ENCODE measurements at places on chromosomes 4 and X.

- DNase-seq: no peak
Measured at GRCh38 chr4:90816754-90817153, 689.6 kb downstream of the CCSER1 start.

- DNase-seq: no peak
Measured at GRCh38 chrX:2863646-2864045, 34.9 kb downstream of the GYG2 start.

DNA sequence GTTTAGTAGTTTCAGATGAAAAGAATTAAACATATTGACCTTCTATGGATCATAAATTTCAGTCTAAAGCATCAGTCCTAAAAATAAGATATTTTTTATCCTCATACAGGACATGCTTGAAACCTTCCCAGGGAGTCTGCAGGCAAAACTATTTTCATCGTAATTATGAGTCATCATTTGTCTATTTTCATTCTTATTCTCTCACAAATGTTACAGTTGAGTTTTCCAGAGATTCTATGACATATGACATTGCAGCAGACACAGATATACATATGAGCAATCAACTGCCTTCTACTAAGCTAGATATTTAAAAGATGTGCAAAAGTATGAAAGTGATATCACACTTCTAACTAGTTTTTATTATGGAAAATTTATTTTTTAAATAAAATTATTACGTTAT, 398.0 kb downstream of the MAGEB5 start:
- DNase-seq: no peak

- DNase-seq: no peak
Measured at GRCh38 chr4:139085141-139085540, 69.6 kb downstream of the NOCT start.

DNA sequence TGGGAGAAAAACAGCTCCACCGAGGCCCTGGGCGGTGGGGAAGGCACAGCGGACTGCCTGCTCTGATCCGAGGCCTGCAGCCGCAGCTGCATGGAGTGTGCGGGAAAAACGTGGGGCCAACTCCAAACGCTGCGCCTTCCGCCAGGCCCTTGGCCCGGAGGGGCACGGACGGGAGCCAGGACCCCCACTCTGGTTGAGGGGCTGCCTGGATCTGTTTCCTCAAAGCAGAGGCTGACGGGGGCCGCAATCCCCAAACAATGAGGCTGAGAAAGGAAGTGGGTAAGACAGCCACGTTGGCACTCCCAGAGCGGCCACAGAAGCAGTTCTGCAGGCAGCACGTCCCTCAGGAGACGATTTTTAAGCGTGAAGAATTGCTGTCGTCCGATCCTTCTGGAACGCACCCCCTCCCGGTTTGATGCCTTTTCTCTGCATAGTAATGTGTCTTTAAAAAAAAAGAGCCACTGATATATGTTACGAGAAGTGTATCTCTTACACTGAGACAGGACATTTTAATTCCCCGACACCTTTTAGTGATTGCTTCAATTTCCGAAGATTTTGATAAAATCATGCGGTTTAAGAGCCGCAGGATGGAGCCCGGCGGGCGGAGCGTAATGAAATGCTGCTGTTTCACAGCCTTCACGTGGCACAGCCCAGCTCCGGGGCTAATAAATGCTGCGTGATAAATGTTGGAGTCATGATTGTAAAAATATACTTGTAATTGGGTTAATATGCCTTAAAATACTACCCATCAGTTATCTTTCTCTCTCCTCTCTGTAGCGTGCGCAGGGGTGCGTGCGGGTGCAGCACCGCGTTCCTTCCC, 85.7 kb downstream of the FAM53A start:
- DNase-seq: no peak

- DNase-seq: no peak
Measured at GRCh38 chrX:15376956-15377355, 7.3 kb downstream of the VEGFD start.

DNA sequence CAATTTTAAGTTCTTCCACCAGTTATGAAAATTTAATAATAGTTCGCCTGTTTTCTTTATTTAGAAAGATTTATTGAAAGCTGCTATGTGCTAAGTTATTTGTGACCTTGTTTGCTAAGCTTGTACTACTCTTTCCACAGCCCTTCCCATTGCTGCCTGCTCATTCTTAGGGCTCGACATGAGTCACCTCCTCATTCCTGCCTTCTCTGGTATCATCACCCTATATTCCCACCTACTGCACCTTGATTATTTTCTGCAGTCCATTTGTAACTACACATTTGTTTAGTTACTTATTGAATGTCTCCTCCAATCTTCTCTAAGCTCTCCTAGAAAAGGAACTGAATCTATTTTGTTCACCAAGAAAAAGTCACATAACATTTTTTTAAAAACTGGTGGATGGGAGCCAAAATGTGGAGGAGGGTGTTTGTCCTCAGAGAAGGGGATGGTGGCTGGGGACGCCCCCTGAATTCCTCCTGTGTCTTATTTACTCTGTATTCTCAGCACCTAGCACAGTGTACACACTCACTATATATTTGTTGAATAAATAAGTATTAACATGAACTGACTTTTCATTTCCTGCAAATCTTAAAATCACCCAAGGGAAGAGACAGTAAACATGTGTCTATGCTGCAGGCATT, 3.7 kb upstream of the RAB9A start:
- DNase-seq: no peak

DNA sequence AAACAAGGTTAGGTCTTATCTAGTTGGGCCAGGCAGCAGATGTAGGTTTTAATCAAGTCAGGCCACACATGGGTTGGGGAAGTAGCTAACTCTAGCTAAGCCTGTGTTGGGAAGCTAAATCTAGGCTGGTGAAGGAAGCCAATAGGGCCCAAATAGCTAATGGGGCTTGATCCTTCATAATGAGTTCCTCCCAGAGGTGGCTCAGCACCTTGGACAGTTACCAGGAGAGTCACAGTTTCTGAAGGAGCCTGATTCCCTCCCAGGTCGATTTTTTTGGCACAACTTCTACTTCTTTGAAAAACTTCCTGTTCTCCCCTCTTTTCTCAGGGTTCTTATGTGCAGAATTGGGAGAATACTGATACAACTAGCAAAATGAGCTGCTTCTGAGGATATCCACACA, 242.5 kb upstream of the PRPS2 start:
- no peak for DNase-seq

DNA sequence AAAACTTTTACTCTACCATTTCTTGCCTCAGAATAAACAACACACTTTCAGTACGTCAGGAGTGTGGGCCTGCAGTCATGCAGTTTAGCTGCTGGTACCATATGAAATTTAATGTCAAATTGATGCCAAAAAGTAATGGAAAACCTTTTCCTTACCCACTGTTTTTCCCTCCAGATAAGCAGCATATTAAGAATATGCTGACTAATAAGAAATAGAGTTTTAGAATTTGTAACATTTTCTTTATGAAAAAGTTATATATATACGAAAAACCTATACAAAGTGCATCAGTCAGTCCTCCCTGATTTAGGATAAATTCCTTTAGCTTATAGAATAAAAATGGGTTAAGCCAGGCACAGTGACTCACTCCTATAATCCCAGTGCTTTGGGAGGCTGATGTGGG, 206.8 kb upstream of the PPARGC1A start:
- no peak for DNase-seq

- DNase-seq: no peak
Measured at GRCh38 chr4:5916229-5916628, 23.3 kb upstream of the CRMP1 start.

- DNase-seq: no peak
Measured at GRCh38 chr4:62560858-62561257, 1360.7 kb downstream of the ADGRL3 start.

DNA sequence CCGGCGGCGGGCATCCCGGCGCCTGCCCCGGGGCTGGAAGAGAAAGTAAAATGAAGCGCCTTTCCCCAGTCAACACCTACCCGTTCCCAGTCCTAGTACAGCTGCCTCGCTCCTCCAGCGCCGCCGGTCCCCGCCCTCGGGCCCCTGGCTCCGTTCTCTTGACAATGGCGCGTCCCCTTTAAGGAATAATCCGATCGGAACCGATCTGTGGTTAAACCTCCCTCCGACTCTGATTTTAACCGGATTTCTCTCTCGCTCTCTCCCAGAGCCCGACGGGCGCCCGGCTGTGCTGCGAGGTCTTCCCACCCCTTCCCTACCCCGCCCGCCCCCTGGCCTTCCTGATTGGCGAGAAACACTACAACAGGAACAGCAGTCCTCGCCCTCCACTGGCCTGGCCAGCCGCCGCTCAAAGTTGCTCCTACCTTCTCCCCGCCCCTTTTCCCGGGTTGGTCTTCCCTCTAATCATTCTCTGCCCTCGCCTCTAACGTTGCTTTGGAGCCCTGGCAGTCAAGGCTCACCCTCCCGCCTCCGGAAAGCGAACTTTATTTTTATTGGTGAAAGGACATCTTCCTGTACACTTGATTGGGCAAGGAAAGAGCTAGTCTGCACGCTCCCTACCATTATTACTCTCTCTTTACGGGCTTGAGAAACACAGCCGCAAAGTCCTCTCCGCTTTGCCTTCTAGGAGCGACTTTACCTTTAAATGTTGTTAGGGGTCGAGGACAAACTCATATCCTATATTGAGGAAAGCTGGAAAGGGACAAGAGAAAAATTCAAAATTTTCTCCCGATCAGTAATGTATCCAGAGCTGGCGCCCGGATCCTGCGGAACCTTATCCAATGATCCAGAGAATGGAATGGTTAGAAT, at the start of gene FRYL:
TSS of gene FRYL (minus strand) at position 282 of the 867 bp plus-strand sequence. CDS start 145,869 bp downstream, outside the sequence.
- peak; percentile 99 for DNase-seq

DNA sequence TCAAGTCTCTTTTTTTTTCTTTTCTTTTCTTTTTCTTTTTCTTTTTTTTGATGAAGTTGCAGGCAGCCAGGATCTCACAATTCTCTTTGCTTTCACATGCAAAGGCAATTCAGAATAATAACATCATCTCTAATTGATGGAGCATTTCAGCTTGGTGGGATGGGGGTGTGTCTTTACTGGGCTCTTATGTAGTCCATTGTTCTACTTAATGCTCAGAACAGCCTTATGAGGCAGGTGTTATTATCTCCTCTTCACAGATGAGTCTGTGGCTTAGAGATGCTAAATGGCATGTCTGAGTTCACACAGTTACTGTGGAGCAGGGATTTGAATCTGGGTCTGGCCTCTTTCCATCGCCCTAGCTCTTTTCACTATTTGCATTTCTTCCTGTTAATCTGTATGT, 70.2 kb downstream of the TRPC5 start:
- DNase-seq: no peak

- DNase-seq: peak; percentile 45
Measured at GRCh38 chrX:71253253-71254091, 468 bp downstream of the ZMYM3 start.

DNA sequence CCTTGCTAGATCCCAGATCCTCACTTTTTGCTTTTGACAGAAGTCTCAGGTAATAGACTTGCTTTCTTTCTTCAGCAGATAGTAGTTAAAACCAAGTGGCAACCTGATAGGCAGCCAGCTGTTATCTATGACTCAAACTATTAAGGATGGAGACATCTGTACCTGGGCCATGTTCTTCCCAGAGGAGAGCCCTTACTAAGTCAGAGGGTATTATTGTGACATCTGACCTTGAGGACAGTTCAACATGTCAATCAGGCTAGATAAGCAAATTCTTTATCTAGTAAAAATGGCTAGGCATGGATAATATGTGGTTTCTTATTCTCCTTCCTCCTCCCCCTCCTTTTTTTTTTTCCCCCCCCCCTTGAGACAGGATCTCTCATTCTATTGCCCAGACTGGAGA, 39.2 kb downstream of the TRIM2 start:
- no peak for DNase-seq

GRCh38 chrX:10166248-10166716, 9.5 kb downstream of the CLCN4 start:
- DNase-seq: no peak

DNA sequence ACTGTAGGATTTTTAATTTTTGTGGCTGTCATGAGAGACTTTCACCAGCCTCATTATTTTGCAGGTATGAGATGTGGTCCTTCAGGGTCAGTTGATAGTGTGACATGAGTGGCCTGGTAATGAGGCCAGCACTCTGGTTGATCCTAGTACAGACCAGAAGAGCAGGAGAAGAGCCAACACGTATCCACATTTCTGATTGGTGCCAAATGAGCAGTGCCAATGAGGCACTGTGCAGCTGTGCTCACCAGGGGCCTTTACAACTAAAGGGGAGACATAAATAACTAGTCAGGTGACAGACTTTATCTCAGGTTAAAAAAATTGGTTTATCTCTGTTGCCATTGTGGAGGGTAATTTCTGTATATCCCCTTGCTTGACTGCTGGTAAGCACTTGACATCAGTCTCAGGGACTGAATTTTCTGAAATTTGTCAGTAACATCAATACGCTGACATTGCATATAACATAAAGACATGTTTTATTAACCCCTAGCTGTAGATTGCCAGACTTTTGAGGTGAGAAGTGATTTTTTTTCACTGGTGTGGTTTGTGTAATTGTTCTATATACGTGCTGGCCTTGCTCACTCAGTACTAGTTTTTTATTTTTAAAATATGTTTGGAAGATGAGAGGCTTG, 101.2 kb downstream of the AFF1 start:
- peak; percentile 48 for DNase-seq

DNA sequence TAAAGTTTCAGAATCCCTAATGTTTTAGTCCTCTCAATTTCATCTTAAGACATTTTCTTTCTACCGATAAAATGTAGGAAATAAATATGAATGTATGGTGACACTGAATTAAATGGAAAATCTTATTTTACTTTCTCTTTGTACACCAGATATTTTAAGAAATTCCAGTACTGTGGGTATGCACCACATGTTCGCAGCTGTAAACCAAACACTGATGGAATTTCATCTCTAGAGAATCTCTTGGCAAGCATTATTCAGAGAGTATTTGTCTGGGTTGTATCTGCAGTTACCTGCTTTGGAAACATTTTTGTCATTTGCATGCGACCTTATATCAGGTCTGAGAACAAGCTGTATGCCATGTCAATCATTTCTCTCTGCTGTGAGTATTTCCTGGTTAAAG, 26.9 kb downstream of the C4orf46 start:
- no peak for DNase-seq

DNA sequence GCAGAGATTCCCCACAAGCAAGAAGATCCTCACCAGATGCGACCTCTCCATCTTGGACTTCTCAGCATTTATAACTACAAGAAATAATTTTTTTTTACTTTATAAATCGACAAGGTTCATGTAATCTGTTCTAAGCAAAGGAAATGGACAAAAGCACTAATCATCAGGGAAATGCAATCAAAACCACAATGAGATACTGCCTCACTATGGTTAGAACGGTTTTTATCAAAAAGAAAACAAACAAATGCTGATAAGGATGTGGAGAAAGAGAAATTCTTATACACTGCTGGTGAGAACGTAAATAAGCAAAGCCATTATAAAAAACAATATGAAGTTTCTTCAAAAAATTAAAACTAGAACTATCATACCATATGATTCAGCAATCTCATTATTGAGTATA, 1382.6 kb downstream of the ARAP2 start:
- DNase-seq: no peak

DNA sequence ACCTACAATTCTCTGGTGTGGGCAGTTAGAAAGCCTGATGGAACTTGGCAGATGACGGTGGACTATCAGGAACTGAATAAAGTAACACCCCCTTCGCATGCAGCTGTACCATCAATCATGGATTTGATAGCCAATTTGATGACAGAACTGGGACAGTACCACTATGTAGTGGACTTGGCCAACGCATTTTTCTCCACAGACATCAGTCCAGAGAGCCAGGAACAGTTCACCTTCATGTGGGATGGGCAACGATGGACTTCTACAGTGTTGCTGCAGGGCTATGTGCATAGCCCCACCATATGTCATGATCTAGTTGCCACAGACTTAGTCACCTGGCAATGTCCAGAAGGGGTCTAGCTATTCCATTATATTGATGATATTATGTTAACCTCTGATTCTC, 54.5 kb upstream of the CCDC149 start:
- DNase-seq: no peak

GRCh38 chrX:102883491-102883890, 53.6 kb upstream of the RAB40AL start:
- DNase-seq: no peak

GRCh38 chr4:92237559-92237958, 66.2 kb upstream of the GRID2 start:
- no peak for DNase-seq
